Fibroblast of skin of right biceps (primary cell): ENCODE measurements at places on chromosomes 7 and 10.
A peak's percentile ranks its signal among the peaks of the same experiment; 100 is the strongest.

- peak; percentile 17 for DNase-seq
These were observed 497 bp downstream of the PPP2R2D start for GRCh38 chr10:131901181-131901829.

DNA sequence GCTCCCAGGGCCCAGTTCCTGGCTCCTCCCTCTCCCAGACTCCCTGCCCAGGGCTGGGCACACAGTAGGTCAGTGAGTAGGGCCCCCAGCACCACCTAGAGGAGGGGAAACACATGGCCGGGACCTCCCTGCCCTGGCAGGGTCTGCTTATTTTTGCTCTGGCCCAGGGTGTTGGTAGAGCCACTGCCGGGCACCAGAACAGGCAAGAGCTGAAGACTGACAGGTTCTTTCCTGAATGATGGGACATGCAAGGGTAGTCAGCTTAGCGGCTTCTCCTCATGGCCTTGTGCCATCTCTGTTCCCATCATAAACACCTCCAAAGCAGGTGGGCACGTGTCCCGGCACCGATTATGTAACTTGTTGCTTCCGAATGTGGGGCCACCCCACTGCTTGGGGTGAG is 86.5 kb downstream of the NEURL1 start:
- no peak for DNase-seq

DNA sequence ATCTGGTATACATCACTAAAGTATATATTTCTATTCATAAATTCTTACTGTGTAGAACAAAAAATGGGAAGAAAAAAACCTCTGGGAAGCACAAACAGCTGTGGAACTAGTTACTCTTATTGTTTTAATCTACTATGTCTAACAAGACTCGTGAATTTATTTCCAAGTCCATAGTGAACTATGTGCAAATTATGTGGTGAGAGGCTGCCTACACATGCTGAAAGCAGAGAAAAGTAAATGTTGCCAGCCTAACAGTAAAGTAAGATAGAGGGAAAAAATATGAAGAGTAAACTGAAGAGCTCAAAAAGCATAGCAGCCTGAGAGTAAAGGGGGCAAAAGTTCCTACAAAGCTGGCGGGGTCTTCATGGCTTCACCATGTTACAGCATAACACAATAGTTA is 3.0 kb downstream of the GDI2 start:
- DNase-seq, result no peak

DNA sequence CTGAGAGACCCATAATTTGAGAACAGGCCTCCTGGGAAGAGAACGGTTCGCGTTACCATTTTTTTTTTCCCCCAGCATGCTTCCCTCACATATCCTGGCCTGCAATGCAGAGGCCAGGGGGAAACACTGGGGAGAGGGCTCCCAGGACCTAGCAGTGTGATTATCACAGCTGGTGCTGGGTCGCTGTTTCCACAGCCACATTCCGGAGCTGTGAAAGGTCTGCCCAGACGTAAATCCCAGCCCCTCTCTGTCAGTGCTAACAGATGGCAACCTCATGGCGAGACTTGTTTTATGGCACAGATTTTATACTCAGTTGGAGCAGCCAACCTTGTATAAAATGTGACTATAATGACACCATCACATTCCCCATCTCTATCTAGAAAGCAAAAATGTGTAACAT is 150.5 kb downstream of the PLXDC2 start:
- DNase-seq, result peak; percentile 13

DNA sequence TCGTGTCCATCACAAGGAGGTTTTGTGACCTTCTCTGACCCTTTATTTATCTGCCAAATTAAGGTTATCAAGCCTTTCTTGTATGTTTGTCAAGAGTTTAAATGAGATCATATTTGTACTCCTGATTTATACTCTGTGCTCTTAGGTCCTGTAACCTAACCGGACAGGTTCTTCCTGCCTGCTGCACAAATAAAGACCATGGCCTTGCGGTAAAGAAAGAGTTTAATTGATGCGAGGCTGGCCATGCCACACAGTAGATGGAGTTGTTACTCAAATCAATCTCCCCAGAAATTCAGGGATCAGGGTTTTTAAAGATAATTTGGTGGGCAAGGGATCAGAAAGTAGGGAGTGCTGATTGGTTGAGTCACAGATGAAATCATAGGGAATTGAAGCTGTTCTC is 79.5 kb upstream of the LRGUK start:
- DNase-seq, result no peak

DNA sequence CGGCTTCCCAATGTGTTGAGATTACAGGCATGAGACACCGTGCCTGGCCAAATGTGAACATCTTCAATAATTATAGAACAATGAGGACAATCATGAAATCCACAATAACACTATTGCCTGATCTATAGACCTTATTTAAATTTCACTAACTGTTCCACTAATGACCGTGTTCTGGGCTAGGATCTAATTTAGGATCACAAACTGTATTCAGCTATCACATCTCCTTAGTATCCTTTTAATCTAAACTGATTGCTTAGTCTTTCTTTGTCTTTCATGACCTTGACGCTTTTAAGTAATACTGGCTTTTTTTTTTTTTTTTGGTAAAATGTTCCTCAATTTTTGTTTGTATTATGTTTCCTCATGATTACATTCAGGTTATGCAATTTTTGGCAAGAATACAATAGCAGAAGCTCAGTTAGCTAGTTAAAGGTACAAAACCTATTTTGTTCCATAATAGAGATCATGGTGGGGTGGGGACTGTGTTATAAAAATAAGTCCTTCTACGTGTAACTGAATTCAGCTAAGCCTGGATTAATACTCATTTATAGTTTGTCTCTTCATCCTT is 158.4 kb downstream of the AOAH start:
- no peak for DNase-seq

- DNase-seq, result no peak
These were observed 291.4 kb downstream of the USP6NL start for GRCh38 chr10:11319990-11320602.

- DNase-seq, result no peak
These were observed 8.2 kb downstream of the CCDC7 start for GRCh38 chr10:32454148-32454547.

DNA sequence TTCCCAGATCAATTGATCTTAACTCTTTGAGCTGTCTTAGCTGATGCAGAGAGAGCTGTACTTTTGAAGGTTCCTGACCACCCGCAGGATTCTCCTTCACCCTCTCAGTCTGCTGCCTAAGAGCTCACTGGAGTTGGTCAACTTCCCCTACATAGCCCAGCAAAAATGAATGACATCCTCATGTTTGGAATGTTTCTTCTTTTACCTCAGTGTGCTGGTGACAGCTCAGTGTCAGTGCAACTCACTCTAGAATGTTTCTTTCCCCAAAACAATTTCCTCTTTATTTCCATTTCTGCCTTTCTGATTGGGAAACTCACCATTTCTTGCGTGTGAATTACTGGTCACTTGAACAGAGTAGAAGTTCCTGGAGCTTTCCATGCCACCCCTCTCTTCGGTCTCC is 48.7 kb downstream of the LSMEM1 start:
- peak; percentile 36 for DNase-seq

DNA sequence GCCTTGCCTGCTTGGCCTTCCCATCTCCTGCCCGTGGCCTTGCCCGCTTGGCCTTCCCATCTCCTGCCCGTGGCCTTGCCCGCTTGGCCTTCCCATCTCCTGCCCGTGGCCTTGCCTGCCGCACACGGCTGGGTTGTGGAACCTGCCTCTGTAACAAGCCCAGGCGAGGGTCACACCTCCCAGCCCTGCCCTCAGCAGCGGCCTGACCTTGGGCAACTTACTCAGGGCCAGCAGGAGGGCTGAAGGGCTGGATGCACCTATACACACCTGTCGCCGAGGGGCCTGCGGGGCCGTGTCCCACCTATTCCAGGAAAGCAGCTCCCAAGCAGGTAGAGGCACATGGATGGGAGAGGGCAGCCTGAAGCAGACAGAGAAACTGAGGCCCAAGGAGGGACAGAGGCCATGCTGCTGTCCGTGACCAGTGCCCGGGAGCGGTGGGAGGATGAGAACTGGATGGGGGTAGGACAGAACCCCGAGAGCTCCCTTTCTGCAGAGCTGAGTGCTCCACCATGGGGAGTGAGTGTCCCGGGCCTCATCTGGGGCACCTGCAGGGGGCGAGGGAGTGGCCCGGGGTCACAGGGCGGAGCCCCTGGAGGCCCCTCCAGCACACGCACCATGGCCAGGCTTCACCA is 277.6 kb downstream of the ELFN1 start:
- DNase-seq, result no peak

GRCh38 chr10:29958440-29958839 is 100.9 kb downstream of the JCAD start:
- DNase-seq, result no peak

DNA sequence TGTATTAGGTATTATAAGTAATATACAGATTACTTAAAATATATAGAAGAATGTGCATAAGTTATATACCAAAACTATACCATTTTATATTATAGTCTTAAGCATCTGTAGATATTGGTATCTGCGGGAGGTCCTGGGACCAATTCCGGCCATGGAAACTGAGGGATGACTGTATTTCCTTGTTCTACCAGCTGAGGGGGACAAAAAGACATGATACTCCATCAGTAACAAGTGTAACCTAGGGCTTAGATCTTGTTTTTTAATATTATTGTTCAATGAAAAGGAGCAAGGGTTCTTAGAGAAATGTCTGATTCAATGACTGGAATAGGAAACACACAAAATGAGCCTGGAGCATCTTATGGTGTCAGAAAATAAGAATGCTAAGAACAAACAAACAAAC is 752.5 kb downstream of the CCSER2 start:
- no peak for DNase-seq

DNA sequence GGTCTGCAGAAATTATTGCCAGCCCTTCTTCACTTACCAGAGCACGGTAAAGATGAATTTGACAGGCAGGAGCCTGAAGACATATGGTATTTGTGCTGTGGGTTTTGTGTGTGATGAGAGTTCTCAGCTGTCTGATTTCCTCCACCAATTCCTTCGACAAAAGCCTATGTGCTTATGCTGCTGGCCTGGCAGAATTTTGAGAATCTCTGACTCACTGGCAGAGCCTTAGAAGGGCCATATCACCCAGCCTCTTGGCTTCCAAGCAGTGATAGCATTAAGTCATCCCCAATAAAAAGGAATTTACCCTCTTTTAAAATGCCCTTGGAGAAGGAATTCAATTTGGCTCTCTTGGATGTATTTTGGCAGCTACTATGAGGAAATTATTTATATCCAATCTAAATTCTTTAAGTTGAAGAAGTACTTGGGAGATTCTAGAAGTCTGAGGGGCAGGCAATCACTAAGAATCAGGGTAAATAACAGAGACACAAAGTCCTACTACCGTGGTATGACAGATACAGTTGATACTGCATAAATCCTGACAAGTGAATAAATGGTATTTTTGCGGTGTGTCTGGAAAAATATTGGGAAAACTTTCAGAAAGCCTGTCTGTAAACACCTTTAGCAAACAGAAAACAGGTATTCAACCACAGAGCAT is 68.6 kb upstream of the EFCAB10 start:
- DNase-seq, result peak; percentile 70
